ENCODE measurements at places on chromosomes 11 and 22. TPM values are rescaled to one million over a fixed set of nuclear protein-coding genes. Genes with fewer than 3 reads are reported as not detected.

DNA sequence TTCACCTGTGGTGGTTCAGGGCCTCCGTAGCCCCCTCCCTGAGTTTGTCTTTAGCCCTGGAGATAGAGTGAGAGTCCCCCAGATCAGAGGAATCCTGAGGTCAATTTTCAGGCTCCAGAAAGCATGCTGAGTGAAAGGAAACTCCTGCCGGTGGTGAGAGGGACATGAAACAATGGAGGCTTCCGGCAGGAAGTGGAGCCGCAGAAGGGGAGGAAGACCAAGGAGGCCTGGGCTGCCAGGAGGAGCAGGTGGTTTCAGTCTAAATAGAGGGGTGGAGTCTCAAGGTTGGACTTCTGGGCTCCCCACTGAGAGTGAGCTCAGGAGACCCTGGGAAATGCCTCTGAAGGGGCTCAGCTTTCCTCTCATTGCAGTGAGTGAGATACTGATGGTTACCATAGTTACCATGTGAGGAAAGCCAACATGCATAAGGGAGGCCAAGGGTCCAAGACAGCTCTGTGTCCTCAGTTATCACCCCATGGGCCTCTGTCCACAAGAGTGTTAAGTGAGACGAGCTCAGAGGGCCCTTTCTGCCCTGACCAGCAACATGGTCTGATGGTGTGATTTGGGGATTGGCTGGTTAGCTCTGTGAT, 10.7 kb downstream of the SLCO2B1 start:
- no peak for DNase-seq

GRCh38 chr11:115707180-115707905, 203.1 kb upstream of the CADM1 start:
- no peak for DNase-seq

DNA sequence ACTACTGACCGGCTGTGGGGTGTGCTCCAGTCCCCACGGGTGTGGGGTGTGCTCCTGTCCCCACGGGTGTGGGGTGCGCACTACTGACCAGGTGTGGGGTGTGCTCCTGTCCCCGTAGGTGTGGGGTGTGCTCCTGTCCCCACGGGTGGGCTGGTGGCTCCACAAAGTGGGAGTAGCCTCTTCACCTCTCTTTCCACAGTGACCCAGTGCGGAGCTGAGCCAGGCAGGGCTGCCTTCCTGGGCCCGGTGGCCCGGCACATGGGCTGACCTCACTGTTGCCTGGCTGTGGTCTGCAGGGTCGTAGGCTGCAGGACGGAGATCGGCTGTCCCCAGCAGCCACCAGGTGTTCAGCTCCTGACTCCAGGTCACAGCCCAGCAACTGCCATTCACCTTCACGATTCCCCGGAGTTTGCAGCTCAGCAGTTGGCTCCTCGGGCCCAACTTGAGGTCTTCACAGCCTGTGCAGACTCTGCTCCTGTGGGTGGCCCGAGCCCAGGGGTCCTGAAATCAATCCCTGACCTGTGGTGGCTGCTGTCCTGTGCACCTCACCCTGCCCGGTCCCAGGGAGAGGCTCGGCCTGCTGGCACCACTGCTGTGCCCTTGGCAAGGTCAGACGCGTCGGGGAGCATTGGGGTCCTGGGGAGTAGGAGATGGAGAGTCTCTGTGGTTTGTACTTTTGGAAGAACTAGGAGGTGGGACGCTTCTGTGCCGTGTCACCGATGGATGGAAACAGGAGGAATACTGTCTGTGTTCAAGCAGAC, 414.3 kb downstream of the TBC1D22A start:
- DNase-seq = no peak

- DNase-seq = no peak
Measured at GRCh38 chr11:80280737-80281136, 839.9 kb upstream of the TENM4 start.

- no peak for DNase-seq
Measured at GRCh38 chr22:48448821-48449220, 1378.9 kb downstream of the BRD1 start.

DNA sequence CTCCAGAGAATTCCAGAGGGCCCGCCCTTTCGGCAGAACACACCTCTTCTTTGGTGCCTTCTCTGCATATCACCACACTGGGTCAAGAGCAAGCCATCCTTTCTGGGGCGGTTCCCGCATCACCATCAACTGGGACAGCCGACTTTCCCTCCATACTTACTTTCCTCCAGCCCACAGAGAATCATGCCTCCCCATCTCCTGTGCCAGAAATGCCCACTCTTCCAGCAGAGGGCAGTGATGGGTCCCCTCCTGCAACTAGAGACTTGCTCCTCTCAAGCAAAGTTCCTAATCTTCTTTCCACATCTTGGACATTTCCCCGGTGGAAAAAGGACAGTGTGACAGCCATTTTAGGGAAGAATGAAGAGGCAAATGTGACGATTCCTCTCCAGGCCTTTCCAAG, 157.7 kb downstream of the C11orf91 start:
- DNase-seq = peak; percentile 51

Gene PLAAT2
- not detected for total RNA-seq

GRCh38 chr11:57506522-57506921, 9.0 kb downstream of the SLC43A1 start:
- no peak for DNase-seq

DNA sequence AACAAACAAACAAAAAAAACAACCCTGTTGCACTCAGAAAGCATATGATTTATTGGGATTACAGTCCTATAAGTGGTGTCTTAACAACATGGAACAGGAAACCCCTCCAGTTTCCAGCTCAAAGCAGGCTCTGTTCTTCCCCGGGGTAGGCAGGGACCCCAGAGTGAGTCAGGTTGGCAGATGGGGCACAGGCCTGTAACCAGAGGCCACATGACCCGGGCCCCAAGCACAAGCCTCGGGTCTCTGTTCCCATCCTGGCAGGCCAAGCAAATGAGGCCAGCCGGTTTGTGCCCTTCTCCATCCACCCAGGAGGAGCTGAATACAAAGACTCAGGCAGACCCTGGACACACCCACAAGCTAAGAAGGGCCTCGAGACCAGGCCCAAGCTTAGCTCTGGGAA, 75.8 kb downstream of the NAT10 start:
- no peak for DNase-seq

DNA sequence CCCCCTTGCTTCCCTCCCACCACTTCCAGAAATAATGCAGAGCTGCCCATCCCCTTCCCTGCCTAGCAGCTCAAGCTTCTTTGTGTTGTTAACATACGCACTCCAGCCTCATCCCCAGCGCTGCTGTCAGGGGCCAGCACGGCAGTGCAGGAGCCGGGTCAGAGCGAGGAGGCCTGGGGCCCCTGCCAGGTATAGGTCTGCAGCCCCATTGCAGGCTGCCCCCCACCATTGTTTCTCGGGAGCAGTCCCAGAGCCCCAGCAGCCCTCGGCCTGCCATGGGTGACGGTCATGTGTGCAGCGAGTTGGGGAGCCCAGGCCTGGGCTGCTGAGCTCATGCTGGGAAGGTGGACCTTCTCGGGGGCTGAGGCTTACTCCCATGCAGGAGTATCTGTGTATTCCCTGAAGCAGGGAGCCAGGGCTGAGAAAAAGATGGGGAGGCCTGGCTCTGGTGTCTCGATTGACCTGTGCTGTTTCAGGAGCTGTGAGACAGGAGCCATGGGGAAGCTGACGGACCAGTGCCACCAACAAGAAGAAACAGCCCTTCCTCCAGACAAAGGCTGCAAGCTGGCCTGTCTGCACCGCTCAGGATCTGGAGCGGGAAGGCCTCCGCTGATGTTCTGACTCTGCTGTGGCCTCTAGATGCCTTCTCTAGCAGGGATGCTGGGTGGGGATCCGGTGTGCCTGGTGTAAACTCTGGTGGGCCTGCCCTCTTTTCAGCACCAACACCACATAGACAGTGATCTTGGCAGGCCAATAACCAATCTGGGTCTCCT, 220.5 kb upstream of the B3GAT1 start:
- no peak for DNase-seq

DNA sequence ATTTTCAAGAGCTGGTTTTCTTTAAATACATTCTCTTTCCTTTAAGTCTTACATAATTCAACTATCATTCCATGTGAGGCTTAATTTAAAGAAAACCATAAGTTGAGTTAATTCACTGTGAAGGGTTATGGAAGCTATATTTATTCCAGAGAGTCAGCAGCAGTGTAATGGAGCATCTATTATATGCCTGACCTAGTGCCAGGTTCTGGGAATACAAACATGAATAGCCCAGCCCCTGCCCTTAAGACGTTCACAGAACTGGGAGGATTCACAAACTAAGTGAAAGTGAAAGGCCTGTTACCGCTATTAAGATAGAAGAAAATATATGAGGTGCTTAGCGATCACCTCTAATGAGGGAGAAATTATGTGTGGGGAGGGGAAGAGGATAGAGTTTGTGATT, 408.9 kb upstream of the CCDC90B start:
- DNase-seq = no peak

DNA sequence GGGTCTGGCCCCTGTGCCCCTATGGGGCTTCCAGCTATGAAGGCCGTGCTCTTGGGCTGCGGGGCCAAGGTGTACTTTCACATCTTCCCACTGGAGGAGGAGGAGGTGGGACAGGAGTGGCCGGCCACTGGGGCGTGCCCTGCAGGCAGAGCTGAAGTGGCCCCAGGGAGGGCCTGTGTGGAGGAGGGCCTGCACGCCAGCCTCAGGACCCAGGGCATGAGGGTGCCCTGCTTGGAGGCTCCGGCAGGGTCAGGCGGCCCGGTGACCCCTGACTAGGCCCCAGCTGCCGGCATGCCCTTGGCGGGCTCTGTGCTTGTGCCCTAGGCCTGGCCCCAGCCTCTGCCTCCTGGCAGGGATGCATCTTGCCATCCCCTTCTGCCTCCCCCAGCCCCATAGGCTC, 5.2 kb downstream of the PRR5 start:
- no peak for DNase-seq

- no peak for DNase-seq
Measured at GRCh38 chr11:21430537-21430936, 761.2 kb downstream of the NELL1 start.
